ENCODE measurements at places on chromosomes 6 and 20.

DNA sequence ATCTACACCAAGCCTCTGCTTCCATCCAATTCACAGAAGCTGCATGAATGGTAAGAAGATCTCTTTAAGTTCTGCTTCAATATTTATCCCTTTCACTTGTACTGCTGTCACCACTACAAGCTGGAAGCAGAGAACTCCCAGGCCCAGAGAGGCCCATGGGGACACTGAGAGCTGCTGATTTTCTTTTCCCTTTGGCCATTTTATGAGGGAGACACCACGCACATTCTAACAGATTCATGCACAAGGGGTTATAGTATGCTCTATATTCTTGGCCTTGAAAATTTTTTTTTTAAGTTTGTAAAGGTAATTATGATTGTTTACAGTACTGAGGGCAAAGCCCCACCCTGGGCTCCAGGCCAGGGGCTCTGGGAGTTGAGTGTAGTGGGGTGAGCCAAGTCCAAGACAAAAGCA lies 88.4 kb downstream of the MYB start:
- DNase-seq: no peak

DNA sequence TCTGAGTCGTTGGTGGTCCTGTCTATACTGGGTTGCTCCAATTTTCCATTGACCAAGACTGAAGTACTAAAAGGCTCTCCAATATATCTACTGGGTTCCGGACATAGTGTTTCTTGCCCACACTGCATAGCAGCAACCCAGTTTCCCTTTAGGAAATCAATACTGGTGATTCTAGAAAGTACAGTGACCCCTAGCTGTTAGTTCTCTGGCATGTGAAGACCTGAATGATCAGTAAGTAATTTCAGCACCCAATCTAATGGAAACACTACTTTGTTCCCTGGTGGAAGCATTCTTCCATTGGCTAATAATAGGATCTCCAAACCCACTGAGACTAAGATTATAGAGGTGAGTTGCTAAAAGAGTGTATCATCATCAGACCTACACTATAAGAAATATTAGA lies 40.8 kb upstream of the STMND1 start:
- DNase-seq: no peak

DNA sequence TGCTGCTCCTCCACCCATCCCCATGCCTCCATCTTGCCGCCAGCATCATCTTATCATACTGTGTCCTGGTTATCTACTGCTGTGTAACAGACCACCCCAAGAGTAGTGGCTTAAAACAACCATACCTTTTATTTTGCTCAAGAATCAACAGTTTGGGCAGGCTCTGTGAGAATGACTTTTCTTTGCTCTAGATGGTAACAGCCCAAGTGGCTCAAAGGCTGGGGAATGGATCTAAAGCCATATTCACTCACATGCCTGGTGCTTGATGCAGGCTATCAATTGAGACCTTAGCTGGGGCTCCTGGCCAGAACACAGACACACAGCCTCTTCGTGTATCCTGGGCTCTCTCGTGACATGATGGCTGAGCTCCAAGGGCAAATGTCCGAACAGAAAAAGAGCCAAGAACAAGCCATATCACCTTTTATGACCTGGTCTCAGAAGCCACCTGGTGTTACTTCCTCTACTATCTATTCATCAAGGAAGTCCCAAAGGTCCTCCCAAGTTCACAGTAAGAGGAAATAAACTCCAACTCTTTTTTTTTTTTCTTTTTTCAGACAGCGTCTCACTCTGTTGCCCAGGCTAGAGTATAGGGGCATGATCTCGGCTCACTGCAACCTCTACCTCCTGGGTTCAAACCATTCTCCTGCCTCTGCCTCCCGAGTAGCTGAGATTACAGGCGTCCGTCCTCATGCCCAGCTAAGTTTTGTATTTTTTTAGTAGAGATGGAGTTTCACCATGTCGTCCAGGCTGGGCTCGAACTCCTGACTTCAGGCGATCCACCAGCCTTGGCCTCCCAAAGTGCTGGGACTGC lies 159.3 kb upstream of the JARID2 start:
- no peak for DNase-seq

GRCh38 chr20:21048841-21049273 lies 57.3 kb downstream of the LINC00237 start:
- DNase-seq: peak; percentile 59

GRCh38 chr20:1718604-1719384 lies 61.2 kb upstream of the SIRPG start:
- peak; percentile 34 for DNase-seq

DNA sequence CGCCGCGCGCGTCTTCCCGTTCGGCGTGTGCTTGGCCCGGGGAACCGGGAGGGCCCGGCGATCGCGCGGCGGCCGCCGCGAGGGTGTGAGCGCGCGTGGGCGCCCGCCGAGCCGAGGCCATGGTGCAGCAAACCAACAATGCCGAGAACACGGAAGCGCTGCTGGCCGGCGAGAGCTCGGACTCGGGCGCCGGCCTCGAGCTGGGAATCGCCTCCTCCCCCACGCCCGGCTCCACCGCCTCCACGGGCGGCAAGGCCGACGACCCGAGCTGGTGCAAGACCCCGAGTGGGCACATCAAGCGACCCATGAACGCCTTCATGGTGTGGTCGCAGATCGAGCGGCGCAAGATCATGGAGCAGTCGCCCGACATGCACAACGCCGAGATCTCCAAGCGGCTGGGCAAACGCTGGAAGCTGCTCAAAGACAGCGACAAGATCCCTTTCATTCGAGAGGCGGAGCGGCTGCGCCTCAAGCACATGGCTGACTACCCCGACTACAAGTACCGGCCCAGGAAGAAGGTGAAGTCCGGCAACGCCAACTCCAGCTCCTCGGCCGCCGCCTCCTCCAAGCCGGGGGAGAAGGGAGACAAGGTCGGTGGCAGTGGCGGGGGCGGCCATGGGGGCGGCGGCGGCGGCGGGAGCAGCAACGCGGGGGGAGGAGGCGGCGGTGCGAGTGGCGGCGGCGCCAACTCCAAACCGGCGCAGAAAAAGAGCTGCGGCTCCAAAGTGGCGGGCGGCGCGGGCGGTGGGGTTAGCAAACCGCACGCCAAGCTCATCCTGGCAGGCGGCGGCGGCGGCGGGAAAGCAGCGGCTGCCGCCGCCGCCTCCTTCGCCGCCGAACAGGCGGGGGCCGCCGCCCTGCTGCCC lies 1.1 kb downstream of the SOX4 start:
- DNase-seq: peak; percentile 76

DNA sequence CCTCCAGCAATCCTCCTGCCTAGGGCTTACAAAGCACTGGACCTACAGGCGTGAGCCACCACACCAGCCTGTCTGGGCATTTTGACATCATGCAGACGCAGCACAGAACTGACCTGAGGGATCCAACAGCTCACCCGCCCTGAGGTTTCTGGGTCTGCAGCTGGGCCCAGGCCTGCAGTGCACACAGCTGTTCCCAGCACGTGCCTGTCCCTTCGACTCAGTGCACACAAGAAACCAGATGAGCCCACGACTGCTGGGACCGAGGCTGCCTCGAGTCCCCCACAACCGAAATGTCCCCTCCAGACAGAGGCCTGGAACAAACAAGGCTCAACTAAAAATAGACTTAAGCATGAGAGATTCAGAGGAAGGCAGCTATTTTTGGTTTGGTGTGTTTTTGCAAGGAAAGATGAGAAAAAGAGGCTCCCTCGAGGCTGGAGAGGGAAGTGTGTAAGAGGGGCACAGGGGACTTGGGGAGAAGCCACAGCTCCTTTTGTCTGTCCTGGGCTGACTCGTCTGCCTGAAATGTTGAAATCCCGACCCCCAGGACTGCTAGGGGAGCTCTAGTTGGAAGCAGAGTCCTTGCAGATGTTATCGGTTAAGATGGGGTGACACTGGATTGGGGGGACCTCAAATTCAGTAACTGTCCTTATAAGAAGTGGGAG lies 66.3 kb downstream of the YTHDF1 start:
- DNase-seq: no peak

- DNase-seq: no peak
Observed at GRCh38 chr6:145026267-145026679, 709.0 kb downstream of the EPM2A start.

- DNase-seq: no peak
Observed at GRCh38 chr20:60408435-60408834, 450.2 kb downstream of the CDH26 start.

DNA sequence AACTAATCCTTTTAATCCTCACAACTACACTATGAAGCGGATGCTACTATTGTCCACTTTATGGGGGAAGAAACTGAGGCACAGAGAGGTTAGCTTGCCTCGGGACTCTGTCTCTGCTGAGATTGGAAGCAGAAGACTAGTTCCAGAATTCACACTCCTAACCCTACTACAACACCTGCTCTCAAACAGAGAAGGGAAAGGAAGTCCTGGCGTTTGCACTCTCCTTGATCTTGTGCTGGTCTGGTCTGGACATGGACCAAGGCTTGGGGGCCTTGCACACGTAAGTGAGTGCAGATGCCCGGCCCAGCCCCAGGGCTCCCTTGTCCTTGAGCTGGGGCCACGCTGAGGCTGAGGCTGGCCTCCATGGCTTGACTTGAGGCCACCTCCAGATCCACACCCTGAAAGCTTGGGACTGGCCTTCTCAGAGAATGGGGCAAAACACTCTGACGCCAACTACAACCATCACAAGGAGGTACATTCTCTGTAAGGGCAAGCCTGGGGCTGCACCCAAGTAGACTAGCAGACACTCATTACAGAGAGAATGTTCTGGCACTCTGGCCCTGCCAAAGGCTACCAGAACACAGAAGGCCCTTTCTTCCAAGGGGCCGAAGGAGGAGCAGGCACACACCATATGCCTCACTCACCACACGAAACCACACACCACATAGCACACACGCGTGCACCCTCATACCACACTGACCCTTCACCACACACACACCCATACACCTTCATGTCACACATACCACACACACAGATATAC lies 33.3 kb upstream of the EZR start:
- DNase-seq: no peak

DNA sequence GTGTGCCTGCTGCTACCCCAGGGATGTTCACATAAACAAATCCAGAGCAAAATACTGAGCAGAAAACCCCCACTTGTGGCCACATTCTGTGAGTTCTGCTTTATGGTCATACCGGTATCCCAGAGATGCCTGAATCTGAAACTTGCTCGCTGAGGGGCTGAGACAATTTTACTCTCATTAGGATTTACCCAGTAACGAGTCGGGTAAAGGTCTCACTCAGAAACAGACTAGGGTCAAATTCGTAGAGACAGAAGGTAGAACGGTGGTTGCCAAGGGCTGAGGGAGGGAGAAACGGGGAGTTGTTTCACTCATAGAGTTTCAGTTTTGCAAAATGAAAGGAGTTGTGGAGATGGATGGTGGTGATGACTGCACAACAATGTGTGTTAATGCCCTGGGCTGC lies 45.4 kb upstream of the NKX2-2 start:
- DNase-seq: no peak

DNA sequence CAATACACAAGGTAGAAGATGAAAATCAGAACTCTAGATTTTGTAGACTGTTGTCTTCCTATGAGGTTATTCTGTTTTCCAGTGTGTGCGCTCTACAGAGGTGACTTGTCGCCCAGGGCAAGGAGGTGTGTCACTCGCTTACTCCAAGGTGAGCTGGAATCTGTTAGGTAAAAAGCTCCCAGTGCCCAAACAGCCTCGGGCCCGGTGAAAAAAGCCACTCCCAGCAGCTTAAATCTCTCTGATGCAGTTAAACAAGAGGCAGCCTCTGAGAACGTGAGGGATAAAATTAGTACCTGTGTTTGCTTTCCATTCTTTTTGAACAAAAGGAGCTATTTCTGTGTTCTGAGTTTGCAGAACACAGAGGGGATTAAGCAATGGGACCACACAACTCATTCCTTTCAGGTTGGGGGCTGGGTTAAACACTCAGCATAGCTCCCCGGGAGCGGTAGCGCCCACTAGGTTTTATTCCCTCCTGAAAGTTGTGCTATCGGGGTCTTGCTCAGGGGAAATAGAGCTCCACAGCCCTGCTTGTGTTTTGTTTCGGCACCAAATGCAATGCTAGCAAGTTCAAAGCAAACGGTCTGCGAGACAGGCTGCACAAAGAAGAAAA lies 181.2 kb downstream of the FOXA2 start:
- DNase-seq: no peak

DNA sequence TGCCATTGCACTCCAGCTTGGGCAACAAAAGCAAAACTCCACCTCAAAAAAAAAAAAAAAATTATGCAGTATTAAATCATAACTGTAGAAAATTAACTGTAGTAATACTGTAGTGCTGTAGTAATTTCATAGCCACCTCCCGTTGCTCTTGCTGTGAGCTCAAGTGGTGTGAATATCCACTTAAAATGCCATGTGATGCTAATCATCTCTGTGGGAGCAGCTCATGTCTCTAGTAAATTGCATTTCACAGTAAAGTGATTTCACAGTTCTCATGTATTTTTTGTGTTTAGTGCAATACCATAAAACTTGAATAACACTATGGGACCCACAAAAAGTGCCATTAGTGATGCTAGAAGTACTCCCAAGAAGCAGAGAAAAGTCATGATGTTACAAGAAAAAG lies 14.4 kb upstream of the FAM217A start:
- peak; percentile 68 for DNase-seq

GRCh38 chr20:16243470-16243869 lies 329.8 kb downstream of the KIF16B start:
- DNase-seq: no peak

DNA sequence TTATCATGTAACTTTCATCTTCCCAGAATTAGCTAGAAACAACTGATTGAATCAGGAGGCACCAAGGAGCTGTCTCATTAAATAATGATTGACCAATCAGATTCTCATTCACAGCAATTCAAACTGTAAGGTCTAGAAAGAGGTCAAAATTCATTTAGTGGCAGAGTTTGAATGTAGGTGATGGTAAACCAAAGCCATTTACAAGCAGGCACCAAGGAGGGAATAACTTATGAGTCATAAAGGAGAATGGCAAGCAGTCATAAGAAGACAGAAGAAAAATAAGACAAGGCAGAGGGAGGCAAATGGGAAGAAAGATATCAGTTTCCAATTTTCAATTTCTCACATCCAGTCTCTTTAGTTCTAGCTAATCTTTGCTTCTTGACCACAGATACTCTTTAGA lies 52.9 kb upstream of the DEFB112 start:
- no peak for DNase-seq

DNA sequence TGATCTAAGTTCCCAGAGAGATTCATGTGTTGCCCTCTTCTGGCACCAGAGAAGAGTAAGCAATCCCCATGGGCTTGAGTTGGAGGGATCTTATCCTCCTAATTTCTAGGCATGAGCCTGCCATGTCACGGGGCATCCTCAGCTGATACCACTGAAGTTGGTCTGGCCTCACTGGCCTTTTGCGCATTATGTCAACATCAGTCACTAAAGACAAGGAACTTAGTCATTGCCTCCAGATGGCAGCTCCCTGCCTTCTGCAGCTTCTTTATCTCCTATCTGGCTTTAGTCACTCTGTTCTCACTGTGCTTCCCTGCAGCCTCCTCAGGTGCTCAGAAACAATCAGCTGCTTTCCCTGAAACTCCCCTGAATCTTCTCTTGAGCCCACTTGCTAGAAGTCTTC lies 312.2 kb downstream of the ADGRG6 start:
- DNase-seq: no peak

DNA sequence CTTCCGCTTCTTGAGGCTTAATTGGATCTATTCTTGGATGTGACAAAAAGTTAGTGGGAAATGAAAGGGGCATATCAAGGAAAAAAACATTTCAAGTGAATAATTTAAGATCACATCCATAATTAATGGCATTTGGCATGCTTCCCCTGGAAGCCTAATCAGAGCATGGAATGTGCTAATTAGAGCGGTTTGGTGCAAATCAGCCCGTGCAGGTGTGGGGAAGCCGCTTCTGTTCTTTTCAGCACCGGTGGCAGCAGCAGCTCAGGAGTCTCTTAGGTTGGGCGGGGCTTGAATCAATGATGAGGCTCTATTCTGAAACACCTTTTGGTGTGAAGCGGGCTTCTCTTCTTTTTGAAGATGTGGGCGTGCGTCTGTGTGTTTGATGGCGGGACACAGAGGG lies 301.2 kb downstream of the LRFN2 start:
- no peak for DNase-seq
